ENCODE measurements at places on chromosomes 2 and 18. TPM values are rescaled to one million over a fixed set of nuclear protein-coding genes. Genes with fewer than 3 reads are reported as not detected.

HOXD13 gene
- not detected for polyA plus RNA-seq

UPP2 gene
- polyA plus RNA-seq, result 20.9 TPM

RESP18 gene
- polyA plus RNA-seq, result not detected

CARF gene
- 2.7 TPM for polyA plus RNA-seq

GTF2A1L gene
- 2.7 TPM for polyA plus RNA-seq

PLGLB2 gene
- polyA plus RNA-seq, result 1.3 TPM

PTMA gene
- polyA plus RNA-seq, result 825 TPM

MC4R gene
- not detected for polyA plus RNA-seq

BOLL gene
- polyA plus RNA-seq, result not detected

ORMDL1 gene
- 61.2 TPM for polyA plus RNA-seq

GBX2 gene
- not detected for polyA plus RNA-seq

UGT1A5 gene
- not detected for polyA plus RNA-seq

Data from kidney (tissue), 22 donors.